ENCODE measurements at places on chromosomes 13 and 19.
A peak's percentile ranks its signal among the peaks of the same experiment; 100 is the strongest.

- DNase-seq, result peak; percentile 8
Measured at GRCh38 chr13:98144801-98145350, 2.0 kb downstream of the FARP1 start.

DNA sequence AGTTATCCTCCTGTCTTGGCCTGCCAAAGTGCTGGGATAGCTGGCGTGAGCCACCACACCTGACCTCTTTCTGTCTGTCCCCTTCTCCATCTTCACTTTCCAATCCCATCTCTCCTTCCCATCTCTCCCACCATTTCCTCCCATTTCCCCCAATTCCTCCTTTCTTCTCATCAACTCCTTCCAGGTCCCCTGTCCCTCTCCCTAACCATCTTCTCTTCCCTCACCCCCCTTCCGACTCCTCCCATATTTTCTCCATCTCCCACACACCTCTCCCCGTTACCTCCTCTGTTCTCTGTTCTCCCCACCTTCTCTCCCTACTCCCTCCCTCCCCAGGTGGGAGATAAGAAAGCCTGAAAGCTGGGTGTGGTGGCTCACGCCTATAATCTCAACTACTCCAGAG lies 40.6 kb downstream of the KEAP1 start:
- no peak for DNase-seq

- no peak for DNase-seq
Measured at GRCh38 chr13:48873081-48873480, 102.6 kb upstream of the FNDC3A start.

GRCh38 chr19:39997638-39998216 lies 867 bp downstream of the ZNF546 start:
- DNase-seq, result no peak

GRCh38 chr13:51777921-51778320 lies 26.0 kb downstream of the DHRS12 start:
- no peak for DNase-seq

- no peak for DNase-seq
Measured at GRCh38 chr19:41615207-41615606, 11.7 kb downstream of the CEACAM4 start.

GRCh38 chr19:58361900-58362271 lies 665 bp downstream of the ZNF497 start:
- no peak for DNase-seq

DNA sequence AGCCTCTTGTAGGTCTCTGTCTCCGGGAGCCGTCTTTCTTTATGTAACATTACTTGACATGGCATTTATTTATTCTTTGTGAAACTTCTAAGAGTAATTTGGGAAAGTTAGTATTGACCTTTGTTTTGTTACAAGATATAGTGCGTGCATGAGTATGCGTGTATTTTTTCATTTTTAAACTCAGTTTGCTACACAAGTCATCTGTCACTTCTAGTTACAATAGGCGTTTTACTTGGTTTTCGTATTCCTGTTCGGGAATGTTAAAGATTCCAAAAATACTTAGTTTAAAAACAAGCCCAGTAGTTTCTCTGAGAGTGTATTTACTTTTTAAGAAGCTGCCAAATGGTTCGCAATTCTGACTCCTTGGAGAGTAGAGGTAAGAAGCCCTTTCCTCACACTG lies 3.2 kb downstream of the PDS5B start:
- DNase-seq, result no peak

DNA sequence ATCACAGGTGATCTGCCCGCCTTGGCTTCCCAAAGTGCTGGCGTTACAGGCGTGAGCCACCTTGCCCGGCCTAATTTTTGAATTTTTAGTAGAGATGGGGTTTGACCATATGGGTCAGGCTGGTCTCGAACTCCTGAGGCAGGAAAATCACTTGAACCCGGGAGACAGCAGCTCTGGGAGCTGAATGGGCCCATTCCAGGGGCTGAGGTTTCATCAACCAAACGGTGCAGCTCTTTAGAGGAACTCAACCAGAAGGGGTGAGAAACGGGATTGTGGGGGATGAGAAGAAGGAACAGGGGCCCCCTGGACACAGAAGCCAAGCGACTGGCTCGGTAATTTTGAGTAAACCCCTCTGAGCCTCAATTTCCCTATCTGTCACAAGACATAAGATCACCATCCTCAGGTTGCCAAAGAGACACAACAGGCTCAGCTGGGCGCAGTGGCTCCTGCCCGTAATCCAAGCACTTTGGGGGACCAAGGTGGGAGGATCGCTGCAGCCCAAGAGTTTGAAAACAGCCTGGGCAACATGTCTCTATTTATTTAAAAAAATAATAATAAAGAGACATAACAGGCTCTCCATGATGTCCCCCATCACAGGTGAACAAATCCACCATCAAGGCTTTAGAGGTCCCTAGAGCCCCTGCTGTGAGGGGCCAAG lies 562 bp downstream of the IQCN start:
- DNase-seq, result no peak

DNA sequence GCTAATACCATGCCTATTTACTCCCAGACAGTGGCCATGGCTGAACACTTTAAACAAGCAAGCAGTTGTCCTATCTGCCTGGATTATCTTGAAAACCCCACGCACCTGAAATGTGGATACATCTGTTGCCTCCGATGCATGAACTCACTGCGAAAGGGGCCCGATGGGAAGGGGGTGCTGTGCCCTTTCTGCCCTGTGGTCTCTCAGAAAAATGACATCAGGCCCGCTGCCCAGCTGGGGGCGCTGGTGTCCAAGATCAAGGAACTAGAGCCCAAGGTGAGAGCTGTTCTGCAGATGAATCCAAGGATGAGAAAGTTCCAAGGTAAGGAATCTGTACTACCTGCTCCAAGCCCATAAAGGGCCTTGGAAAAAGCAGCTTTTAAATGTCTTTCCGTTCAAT lies 8.6 kb downstream of the RFPL4AL1 start:
- no peak for DNase-seq

DNA sequence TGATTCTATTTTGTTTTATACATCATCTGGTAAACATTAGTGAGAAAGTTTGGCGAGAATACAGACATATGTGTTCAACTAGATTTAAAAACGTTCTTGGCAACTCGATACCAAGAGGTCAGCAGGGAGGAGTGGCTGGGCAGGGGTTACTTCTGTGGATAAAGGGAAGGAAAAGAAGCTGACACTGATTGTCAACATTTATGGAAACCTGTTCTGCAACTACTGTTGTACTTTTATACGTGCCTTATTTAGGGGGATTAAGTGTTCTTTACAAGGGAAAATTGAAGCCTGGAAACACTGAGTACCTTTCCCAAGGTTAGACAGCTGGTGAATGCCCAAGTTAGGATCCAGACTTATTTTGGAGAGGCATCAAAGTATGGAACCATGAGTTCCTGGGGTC lies 65.0 kb downstream of the MTUS2 start:
- no peak for DNase-seq

- no peak for DNase-seq
Measured at GRCh38 chr19:33005440-33005839, 33.4 kb downstream of the FAAP24 start.

DNA sequence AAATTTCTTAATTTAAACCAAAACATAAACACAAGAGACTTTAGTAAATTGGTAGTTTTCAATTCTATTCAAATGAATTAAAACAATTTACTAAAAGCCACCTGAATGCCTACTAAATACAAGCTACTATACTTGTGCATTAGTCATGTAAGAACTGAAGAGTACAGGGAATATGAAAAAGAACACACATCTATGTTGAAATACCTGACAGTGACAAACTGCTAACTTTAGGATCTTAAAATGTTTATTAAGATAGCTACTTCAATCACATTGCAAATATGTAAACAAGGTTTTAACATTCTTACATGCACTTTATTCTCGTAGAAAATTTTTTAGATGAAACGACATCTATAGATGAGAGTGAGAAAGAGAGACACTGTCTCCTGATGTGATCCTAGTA lies 4.1 kb downstream of the SPRYD7 start:
- DNase-seq, result no peak

- no peak for DNase-seq
Measured at GRCh38 chr13:80497439-80497838, 156.5 kb upstream of the SPRY2 start.

GRCh38 chr19:10809651-10810285 lies 26.2 kb downstream of the TMED1 start:
- DNase-seq, result no peak

GRCh38 chr13:101846249-101846648 lies 393.8 kb downstream of the ITGBL1 start:
- no peak for DNase-seq

DNA sequence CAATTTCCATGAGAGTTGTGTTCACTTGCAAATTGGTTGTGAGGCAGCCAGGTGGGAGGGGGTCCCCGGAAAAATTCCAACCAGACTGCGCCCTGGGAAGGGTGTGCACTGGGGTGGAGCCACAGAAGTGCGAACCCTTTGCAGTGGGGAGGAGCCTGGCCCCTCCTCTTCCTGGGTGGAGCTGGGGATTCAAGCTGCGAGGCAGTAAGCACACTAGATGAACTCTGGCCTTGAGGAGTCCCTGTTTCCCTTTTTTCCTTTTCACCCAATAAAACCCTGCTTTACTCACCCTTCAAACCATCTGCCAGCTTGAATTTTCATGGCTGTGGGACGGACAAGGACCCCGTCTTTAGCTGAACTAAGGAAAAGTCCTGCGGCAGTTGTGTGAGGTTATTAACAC lies 31.0 kb upstream of the MBNL2 start:
- no peak for DNase-seq

DNA sequence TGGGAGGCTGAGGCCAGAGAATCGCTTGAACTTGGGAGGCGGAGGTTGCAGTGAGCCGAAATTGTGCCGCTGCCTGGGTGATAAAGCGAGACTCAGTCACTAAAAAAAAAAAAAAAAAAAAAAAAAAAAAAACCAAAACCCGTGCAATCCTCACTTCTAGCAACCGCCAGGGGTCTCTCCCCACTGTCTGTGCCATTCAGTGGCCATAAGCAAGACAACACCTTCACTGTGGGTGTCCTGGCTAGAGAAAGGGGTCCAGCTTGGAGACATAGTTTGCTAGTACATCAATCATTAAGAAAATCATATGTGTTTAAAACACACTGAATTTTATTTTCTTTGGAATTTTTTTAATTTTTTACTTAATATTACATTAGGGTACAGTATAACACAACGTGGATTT lies 68.2 kb downstream of the RASL11A start:
- DNase-seq, result no peak

GRCh38 chr13:21573920-21574712 lies 29.9 kb downstream of the MICU2 start:
- no peak for DNase-seq

DNA sequence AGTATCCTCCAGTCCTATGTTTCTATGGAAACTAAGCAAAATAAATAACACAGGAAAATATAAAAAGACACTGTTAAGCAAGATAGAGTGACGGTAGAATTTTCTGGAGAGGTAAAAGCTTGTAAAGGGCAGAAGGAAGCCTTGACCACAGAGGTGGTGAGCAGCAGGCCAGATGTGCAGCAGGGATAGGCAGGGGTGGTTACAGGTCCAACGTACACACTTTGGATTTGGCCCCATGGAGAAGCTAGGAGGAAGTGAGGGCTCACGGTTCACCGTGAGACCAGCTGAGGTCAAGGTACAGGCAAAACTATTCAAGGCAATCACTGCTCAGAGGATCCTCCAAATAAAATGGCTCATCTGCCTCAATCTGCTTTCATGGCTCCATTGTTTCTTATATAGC lies 242.8 kb downstream of the B3GLCT start:
- DNase-seq, result no peak

DNA sequence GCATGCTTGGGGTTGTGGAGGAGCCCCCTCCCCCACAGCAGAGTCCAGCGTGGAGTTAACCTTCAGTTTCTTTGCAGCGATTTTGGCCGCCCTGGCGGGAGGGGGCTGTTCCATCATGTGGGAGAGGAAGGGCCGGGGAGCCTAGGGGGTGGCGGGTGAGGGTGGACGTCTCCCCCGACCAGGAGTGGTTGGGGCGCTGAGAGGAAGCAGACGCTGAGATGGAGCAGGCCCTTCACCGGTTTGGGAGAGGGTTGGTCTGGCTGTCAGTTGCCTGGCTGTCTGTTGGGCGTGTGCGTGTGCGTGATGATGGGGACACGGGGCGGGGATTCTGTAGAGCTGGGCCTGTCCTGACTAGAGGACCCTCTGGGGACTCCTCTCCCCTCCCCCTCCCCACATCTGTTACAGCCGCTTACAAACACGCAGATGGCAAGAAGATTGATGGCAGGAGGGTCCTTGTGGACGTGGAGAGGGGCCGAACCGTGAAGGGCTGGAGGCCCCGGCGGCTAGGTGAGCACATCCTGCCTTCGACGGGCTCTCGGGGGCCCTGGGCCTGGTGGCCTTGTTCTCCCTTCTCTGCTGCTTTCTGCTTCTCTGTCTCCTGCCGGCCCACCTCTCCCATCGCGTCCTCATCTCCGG lies 9.8 kb upstream of the LIN7B start:
- DNase-seq, result no peak

- DNase-seq, result no peak
Measured at GRCh38 chr19:42762789-42763188, 2.7 kb downstream of the PSG8 start.

DNA sequence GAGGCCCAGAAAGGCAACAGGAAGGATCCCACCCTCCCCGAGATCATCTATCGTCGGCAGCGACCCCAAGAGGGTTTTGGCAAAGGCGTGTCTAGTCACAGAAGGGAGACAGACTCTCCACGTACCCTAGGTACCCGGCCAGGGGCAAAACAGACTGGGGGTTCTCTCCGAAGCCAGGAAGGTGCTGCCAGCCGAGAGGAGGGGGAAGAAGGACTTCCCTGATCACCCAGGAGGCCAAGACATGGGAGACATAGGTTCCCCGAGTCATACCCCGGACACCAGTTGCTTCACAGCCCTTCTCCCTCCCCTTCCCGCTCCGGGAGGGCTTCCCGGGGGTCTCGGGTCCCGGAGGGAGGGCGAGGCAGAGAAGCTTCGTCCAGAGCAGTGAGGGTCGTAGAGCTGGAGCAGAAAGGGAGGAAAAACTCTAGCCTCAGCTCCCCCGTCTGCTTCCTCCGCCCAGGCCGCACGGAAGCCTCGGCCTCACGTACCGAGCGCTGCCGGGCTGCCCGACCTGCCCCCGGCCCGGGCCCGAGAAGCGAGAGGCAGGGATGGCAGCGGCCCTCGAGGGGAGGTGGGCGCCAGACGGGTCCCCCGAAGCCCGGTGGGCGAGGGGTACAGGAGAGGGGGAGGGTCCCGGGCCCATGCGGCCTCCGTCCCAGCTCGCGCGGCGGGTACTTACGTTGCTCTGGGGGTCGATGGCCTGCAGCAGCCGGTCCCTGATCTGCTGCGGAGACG lies 644 bp downstream of the MED26 start:
- no peak for DNase-seq
